ENCODE measurements at places on chromosomes 1 and 21.

DNA sequence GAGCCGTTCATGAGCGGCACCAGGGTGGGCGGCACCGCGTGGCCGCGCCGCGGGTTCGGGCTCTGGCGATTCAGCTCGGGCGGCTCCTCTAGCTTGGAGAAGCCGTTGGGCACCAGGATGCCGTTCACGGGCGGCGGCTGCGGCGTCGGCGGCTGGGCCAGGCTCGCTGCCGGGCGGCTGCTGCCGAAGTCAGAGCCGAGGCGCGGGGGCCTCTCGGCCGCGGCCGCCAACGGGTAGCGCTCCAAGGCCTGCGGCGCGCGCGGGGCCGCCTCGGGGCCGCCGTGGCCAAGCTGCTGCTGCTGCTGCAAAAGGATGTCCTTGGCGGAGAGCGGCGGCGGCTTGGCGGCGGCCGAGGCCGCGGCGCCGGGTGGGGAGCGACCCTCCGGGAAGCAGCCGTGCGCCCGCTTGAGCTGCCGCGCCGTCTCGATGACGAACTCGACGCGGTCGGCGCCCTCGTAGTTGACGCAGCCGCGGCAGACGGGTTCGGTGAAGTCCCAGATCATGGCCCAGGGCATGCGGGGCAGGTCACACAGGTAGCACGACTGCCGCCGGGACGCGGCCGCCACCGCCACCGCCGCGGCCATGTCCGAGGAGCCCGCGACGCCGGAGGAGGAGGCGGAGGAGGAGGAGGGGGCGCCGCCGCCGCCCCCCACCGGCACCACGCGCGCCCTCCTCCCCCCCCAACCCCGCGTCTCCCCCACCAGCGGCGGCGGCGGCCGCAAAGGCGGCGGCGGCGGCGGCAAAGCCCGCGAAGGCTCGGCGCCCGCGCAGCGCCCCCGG, 877 bp downstream of the IRF2BP2 start:
- peak; percentile 72 for DNase-seq

- DNase-seq, result no peak
These were observed 243.4 kb downstream of the NUF2 start for GRCh38 chr1:163565166-163565565.

- DNase-seq, result no peak
These were observed 22.6 kb downstream of the NPL start for GRCh38 chr1:182811975-182812722.

DNA sequence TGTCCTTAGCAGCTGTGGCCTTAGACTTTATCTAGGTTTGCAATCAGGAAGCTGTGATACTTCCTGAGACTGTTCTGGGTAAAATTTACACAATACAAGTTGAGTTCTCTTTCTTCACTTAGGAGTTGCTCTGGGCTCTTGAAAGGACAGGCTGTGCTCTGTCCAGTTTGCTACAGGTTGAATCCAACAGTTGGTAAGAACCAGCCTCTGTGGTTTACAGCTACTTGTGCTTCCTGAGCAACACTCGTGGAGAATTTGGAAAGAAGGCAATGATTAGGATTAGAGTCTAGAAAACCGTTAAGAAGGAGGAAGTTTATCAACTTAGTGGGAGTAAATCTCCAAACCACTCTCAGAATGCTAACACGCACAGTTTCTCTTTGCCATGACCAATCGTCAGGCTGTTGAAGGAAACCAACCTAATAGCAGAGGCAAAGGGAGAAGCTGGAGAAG, 26.8 kb downstream of the GFI1 start:
- no peak for DNase-seq

DNA sequence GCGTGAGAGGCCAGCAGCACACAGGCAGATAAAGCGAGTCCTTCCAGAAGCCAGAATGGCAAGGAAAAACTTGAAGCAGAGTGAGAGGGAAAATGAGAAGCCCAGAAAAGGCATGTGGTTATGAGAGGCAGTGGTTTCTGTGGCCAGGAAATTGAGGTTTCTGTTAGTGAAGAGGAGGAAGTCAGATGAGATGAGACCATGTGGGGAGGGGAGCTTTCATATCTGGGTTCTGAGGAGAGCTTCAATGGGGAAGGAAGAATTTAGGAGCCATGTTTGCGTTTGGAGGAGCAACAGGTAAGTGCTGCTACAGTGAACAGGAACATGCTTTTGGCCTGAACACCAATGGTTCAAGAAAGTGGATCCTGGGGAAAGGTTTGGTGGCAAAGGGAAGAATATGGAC, 6.1 kb upstream of the CD1A start:
- no peak for DNase-seq

DNA sequence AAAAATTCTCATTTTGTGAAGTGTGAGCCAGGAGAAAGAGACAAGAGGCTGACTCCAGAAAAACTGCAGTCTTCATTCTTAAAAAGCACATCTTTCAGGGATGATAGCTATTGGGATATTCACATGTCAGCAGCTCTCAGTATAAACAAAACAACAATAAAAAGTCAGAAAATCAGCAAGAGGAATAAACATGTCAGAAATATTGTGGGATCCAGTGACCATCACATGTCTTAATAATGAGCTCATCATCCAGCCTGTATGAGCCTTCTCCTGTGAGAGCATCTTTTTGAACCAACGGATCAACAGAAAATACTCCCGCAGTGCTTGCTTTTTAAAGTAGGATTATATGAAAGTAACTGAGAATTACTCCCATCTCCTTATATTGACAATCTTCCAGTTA, 241.6 kb downstream of the SMYD3 start:
- DNase-seq, result no peak

DNA sequence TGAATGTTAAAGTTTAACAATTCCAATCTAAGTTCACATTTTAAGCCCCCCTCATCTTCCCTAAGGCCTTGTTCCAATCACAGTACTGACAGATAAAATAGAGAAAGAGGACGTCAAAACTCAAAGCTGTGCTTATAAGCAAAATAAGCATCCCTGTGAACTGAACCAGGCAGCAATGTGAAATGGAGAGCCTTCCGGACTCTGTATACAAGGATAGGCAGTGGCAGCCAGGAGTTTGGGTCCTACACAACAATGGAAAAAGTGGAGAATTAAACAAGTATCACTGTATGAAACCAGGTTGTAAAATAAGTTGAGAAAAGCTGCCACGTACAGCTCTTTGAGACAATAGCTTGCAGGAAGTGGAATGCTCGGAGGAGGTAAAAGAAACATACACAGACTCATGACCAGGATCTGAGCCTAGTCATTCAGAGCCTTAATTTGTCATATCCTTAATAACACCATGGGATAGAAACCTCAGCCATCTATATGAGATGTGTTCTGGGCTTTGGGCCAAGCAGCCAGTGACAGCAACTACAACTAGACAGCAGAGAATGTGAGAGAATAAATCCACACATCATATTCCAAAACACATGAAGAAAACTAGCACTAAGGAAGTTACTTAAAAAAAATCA, 55.2 kb upstream of the PALMD start:
- no peak for DNase-seq

DNA sequence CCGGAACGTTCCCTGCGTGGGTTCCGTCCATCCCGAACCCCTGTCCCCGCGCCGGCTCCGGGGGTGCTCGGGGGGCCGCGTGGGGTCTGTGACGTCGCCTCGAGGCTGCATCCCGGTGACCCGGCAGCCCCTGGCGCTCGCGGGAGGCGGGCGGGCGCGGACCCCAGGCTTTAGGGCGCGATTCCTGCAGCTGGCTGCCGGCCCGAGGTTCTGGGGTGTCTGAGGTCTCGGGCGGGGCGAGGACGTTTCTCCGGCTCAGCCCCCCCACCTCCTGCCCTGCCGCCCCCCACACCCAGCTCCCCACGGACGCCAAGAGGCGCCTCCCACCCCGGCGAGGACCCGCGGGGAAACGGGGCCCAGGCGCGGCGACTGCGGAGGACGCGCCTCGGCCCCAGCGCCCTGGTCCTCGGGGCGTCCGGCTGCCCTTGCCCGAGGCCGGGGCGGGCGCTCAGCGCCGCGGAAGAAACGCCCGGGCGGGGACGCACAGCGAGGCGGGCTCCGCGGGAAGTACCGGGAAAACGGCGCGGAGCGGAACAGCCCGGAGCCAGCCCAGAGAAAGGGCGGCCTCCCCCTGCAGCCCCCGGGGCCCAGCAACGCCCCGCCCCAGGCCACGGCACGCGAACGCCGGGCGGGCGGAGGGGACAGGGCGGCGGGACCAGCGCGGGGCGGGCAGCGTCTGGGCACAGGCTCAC, 1.3 kb upstream of the PCBP3 start:
- DNase-seq, result no peak

DNA sequence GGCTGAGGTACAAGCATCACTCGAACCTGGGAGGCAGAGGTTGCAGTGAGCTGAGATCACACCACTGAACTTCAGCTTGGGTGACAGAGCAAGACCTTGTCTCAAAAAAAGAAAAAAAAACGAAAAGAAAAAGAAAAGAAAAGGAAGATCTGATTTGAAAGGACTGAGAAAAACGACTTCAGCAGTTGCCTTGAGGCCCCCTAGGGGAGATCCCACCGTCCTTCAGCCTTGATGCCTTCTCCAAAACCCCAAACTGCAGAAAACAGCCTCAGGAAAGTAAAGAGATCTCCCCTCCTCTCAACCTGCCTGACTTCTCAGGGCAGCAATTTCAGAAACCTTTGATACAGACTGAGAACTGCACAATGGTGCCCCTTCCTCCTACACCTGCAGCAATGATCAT, 50.9 kb upstream of the BCAR3 start:
- DNase-seq, result no peak

DNA sequence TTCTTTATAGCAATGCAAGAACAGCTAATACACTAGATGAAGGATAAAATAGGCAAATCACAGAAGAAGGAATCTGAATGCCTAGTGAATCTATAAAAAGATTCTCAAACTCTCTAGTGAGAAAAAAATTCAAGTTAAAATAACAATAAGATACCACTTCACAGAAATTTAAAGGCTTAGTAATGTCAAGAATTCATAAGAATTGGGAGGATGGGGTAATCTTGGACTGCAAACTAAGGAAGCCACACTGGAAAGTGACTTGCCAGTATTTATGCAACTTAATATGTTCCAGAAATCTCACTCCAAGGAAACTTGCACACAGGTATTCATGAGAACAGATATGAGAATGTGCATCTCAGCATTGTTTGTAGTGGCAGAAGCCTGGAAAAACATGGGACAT, 38.9 kb upstream of the PRRC2C start:
- no peak for DNase-seq

- no peak for DNase-seq
These were observed 688 bp downstream of the SCAMP3 start for GRCh38 chr1:155261493-155261851.

DNA sequence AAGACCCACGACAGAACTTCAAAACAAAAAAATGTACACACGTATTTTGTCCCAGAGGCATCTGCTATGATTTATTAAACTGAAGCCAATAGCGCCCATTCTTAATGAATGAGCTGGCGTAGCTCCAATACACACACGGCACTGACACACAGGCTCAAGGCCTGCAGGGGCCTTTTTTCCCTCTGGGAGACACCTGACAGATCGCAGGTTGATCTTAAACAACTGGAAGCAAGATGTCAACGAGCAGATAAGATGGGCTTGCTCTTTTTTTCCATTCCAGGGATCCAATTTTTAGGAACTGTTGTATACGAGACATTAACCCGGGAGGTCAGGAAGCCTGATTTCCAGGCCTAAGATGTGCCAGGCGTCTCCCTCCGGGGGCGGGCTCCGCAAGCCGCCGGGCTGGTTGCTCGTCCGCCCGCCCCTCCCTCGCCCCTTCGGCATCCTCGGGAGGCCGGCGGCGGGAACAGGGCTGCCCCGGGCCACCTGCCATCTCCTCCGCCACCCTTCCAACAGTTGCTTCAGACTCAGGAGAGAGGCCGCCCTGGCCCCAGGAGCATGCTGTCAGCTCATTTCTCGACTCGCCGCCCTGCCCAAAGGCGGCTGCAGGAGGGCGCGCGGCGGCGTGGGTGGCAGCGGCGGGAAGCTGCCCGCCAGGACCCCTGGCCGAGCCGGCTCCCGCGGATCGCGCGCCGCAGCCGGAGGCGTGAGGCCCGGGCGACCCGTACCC, 735 bp downstream of the TTC13 start:
- DNase-seq, result peak; percentile 75

DNA sequence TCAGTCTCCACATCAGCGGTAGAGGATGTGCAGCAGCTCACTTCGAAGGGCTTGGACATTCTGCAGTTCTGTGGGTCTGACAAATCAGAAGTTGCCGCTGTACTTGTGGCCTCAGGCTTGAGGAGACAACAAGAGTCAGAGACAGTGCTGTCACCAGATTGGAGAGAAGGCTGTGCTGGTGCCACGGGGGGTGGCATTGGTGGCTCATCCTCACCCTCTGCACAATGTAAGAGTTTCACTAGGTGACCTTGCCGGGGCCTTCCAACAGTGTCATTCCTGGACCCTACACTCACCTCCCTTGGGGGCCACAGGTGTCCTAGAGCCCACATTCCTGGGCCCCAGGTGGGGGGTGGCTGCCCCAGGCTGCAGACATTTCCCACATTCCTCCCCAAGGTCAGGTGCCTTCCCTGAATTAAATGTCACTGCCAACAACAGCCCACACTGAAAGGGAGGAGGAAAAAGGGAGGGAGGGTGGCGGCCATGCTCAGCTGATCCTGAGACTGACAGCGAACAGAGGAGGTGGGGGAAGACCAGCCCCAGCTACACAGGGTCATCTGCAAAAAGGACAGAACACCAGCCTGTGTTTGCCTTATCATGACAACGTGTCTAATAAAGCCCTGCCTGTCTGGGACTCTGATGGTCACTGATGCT, 46.4 kb downstream of the TMCC2 start:
- DNase-seq, result no peak

DNA sequence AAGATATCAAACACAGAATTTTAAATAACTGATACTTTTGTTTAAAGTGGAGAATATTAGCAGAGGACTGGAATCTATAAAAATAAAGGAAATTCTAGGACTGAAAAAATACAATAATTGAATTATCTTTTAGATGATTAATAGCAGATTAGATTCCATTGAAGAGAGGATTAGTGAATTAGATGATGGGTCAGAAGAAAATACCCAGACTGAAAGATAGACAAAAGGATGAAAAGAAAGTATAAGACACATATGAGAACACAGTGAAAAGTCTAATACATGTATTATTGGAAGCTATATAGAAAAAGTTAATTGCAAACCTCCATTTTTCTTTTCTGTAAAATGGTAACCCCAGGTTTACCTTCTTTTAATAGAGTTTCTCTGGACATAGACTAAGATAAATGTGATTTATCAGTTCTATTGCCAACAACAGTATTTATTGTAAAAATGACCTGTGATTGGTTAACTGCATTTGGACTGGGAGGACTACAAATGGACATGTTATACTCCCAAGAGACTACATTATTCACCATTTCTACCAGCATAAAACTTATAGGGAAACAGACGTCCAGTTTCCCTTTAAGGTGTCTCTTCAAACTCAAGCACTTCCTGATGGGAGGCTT, 11.0 kb downstream of the PRKAA2 start:
- DNase-seq, result no peak

DNA sequence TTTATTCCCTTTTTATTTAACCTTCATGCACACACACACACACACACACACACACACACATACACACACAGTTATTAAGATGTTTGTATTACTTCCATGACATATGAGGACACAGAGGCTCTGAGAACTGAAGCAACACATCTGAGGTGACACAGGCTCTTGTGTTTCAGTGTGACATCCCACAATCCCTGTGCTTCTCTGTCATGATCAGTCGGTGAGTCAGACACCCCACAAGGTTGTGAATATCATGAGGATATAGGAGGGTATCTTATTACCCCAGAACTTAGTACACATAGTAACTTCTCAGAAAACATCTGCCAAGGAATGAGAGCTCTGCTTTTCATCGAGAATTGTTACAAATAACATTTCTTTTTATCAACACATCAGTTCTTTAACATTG, 459.3 kb downstream of the PLPP3 start:
- no peak for DNase-seq
